Stomach (tissue), 19 donors: ENCODE measurements at places on chromosomes 2 and 18.

DNA sequence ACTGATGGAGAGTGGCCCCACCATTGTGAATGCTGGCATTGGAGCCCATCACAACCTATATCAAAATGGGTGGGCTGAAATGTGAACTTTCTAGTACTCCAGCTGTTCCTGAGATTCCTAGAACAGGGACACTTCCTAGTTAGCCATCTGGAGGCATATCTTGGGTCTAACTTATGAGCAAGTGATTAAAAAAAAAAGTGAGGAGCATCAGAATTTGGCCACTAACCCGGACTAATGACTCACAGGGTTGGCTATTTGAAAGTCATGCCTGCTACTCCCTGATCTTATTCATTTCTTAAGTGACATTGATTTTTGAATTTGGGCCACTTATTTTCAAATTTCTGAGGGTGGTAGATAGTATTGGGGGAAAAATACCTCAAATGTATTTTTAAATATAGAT is 216.6 kb downstream of the HRH4 start:
- DNase-seq = no peak

- no peak for DNase-seq
These were observed 501.0 kb downstream of the EIPR1 start for GRCh38 chr2:2876331-2877221.

DNA sequence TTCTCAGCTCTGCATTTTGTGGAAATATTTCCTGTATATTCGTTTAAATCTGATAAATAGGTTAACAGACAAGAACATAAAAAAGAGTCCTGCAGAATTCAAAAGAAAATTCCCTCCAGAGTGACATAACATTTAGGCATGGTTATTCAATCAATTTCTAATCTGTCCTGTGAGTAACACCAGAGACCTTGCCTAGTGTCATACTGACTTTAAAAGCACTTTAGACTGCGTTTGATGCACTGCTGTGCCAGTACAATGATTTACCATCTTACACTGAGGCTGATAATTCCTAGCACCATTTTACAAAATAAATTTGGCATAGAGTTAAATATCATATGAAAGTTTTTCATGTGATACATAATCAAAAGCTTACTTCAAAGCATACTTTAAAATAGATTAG is 35.5 kb upstream of the CALCRL start:
- DNase-seq = no peak

DNA sequence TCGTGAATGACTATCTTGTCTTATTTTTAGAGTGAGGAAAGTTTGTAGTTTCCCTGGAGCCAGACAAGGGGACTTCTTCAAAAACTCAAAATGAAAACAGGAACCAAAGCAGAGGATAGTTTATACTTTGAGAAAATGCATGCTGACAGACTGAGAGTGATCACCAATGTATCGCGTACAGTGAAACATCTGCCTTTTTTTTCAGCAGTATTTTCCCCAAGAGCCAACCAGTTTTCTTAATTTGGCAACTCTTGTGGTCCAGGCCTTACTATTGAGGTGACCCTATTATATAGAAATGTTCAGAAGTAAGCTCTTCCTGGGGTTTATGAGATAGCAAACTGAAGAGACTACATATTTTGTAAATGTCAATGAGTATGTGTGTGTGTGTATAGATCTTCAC is 153.7 kb upstream of the VRK2 start:
- no peak for DNase-seq

- no peak for DNase-seq
These were observed 9.5 kb upstream of the ZBTB7C start for GRCh38 chr18:48418539-48419276.

GRCh38 chr2:46236876-46237859 is 60.0 kb upstream of the EPAS1 start:
- DNase-seq = no peak

DNA sequence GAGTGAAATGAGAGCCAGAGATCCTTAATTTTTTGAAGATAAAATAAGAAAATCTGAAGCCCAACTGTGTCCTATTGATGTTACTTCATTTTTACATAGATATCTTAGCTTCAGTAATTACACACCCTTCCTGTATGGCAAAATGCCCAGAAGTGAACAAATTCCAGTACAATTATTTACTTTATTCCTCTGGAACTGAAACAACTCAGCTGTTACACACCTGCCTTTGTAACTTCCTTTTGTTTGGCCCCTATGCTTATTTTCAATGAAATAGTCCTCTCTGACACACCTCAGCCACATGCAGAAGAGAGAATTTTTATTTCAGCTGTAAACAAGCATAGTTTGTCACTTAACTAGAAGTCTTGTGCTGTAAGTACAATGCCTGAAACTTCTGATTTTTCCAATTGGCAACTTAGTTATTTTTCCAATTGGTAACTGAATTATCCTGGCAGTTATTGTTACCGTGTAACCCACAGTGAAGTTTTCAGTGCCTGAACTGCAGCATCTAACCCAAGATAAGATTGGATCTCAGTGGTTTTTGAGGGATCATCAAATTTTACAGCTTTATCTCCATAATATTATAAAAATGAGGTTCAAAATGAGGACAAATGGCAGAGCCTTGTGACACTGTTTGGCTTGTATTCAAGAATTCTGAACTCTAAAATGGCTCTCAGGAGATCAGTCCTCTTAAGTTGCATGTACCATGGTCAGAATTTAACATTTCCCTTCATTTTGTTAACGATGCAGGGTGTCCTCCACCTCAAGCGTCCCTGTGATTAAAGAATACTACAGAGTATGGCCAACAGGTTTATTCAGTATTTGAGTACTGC is 82.6 kb downstream of the PKP4 start:
- DNase-seq = no peak

GRCh38 chr2:233764761-233765160 is 4.7 kb downstream of the UGT1A1 start:
- DNase-seq = no peak

- DNase-seq = no peak
These were observed 75.2 kb upstream of the SP3 start for GRCh38 chr2:174040417-174040701.

GRCh38 chr18:46416706-46417638 is 240.0 kb downstream of the LOXHD1 start:
- no peak for DNase-seq

- DNase-seq = no peak
These were observed 2166.7 kb upstream of the PIK3C3 start for GRCh38 chr18:39788383-39788782.

DNA sequence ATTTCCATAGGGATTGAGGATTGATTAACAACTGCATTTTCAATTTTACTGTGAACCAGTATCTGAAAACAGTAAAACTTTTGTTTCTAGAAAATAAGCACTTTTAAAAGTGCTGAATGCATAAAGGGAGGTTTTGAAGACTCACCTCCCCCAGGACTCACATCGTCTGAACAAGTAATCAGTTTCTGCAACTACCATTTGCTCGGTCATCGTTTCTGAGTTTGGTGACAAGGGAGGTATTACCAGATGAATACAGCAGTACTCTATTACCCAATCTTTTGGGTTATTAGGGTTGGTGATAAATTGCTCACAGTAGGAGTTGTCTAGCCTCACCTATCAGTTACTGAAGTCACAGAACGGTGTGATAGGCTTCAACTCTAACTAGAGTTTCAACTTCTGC is 234.5 kb upstream of the FN1 start:
- DNase-seq = no peak

- DNase-seq = no peak
These were observed 745.0 kb downstream of the CBLN2 start for GRCh38 chr18:71798986-71799673.

GRCh38 chr2:236625156-236625690 is 55.6 kb downstream of the ACKR3 start:
- no peak for DNase-seq

DNA sequence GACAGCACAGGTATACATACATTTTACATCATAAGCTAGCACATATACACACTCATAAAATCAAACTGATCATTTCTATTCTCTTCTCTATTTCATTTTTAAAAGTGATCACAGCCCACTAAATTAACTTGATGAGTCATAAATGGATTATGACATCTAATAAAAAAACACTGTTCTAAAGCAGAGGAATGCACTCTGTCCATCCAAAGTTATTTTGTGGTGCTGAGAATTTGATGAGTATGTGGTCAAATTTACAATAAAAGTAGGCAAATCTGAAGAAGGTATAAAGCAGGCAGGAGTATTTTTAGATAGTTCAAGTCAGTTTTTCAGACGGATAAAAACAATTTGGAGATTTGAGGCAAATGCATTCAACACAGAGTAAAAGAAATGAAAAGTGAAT is 104.4 kb downstream of the NOL4 start:
- DNase-seq = no peak

GRCh38 chr2:239472235-239472775 is 71.5 kb upstream of the HDAC4 start:
- DNase-seq = no peak

DNA sequence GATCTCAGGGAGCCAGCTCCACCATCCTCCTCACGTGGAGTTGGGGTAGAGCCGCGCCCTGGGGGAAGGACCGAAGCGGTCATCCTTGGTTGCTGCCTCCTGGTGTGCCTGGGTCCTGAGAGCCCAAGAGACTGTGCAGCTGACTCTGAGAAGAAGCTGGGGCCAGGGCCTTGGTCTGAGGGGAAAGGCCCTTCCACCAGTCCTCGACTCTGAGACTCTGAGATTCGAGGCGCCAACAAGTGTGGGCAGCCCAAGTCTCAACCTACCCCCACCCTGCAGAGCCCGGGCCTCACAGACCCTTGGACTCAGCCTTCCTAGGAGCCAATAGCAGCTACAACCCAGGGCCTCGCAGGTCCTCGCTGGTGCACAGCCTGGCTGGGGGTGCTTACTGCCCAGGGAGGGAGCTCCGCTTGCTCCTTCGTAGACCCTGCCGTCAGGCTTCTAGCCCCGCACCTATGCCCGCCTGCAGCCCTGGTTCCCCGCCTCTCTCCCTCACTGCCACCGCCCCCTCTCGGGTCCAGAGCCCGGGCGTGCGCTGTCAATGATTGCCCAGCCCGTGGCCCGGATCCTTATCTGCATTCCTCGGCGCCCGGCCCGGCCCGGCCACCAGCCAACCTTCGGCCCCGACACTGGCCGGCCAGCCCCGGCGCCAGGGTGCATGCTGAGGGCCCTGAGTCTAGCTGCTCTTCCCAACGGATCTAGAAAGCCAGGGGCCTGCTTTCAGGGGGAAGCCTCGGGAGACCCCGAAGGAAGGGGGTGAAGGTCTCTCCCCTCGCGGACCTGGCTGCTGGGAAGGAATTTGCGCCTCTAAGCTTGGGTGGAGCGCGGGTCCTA is 2.0 kb downstream of the IHH start:
- peak; percentile 94 for DNase-seq

DNA sequence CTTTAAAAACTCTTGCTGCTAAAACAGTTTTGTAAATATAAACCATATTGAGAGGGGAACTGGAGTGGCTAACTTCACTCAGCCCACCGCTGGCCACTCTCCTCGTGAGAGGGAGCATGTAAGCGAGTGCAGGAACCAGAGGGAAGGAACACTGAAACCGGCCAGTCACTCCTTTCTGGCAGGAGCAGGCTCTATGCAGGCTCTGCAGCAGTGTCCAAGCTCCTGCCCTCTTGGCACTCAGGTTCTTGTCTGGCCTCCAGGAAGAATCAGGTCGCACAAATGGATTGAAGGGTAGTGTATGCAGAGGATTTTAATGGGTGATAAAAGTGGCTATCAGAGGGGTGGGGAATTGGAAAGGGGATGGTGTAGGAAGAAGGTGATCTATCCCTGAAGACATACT is 157.7 kb downstream of the TMX3 start:
- no peak for DNase-seq

- no peak for DNase-seq
These were observed 270.0 kb downstream of the CTNNA2 start for GRCh38 chr2:79782576-79783452.

- no peak for DNase-seq
These were observed 663 bp downstream of the RHBDD1 start for GRCh38 chr2:226836548-226836885.

- no peak for DNase-seq
These were observed 2.3 kb downstream of the PPM1B start for GRCh38 chr2:44171018-44171417.

DNA sequence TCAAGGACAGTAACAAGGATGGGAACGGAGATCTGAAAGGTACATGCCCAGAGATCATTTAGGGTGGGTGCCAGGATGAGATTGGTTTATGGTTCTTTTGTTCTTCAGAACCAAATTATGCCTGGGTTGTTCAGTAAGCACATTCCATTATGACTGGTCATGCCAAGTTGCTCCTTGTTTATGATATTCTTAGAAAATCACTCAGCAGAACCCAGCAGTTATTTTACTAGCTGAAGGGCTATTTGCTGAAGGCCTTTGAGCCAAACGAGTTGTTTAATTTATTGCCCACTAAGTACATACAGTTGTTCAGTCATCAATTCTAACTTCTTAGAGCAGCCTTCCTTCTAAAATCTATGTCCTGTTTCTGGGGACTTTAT is 635 bp downstream of the SLC3A1 start:
- DNase-seq = no peak

- DNase-seq = no peak
These were observed 1.2 kb upstream of the GRB14 start for GRCh38 chr2:164622338-164623106.

- DNase-seq = no peak
These were observed 142.6 kb upstream of the CYP1B1 start for GRCh38 chr2:38218591-38218991.

DNA sequence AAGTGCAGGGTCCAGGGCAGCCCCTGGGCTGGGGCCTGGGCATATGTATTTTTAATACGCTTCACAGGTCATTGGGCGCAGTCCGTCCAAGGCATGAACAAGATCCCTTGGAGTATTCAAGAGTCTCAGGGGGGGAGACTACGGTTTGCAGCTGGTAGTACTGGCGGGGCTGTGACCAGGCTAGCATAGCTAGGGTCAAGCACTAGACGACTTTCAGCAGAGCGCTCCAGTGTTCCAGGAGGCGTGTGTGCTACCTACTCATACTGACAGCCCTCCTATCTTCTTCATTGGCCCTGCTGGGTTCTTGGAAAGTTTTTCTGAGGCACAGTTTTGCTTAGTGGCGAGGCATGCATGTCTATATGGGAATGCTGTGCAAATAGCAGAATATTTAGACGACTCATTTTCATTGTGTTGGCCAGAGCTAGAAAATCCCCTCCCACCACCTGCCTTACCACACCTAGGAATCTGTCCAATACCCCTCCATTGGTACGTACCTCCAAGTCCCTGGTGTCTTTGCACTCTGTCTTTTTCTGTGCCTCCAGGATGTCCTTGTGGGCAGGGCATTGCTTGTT is 68.2 kb downstream of the GLI2 start:
- DNase-seq = no peak

DNA sequence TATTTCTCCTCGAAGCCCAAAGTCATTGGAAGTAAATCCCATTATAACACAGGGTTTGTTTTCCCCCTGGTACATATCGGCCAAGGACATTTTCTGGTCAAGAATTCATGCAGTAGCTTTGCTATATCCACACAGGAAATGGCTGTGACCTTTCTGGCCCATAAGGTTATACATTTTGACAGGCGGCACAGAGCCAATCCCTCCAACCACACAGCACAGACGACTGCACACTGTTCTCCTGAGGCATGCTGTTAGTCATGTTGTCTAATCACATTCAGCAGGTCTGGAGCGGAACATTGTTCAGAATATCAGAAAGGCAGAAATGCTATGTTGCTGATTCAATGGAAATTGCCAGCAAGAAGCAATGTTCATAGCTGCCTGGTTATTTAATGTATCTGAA is 742.3 kb upstream of the SLC8A1 start:
- peak; percentile 54 for DNase-seq

- DNase-seq = no peak
These were observed 422.2 kb downstream of the SETBP1 start for GRCh38 chr18:45102863-45103262.
